ENCODE measurements at places on chromosomes 1 and 21. TPM values are rescaled to one million over a fixed set of nuclear protein-coding genes. Genes with fewer than 3 reads are reported as not detected.

The LCE1D gene
- total RNA-seq: not detected

The CACNA1S gene
- not detected for total RNA-seq

The HSF2BP gene
- total RNA-seq: 4.4 TPM

The WDR64 gene
- not detected for total RNA-seq

The PARS2 gene
- total RNA-seq: 7.4 TPM

All from placental pericyte (primary cell).